ENCODE measurements at places on chromosomes 7 and 10.

GRCh38 chr7:34227525-34227924 is 322.2 kb downstream of the BMPER start:
- no peak for DNase-seq

DNA sequence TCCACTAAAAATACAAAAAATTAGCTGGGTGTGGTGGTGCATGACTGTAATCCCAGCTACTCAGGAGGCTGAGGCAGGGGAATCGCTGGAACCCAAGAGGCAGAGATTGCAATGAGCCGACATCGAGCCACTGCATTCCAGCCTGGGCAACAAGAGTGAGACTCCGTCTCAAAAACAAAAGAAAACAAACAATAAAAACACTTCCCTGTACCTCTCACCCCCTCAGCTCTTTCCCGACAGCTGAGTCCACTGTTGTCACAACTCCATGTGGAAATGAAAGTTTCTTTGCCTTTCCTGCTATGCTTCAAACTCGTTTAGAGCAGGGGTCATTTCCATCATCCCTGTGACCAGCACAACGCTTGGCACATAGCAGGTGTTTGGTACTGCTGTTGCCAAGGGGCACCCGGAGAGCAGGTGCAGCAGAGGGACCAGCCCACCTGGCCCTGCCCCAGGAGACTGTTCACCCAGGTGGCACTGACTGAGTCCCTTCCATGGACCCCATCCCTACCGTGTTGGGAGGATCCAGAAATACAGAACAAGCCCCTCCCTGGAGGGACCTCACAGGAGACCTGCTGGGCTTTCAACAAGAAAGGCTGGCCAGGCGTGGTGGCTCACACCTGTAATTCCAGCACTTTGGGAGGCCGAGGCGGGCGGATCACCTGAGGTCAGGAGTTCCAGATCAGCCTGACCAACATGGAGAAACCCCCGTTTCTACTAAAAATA is 4.9 kb downstream of the TMEM130 start:
- no peak for DNase-seq

DNA sequence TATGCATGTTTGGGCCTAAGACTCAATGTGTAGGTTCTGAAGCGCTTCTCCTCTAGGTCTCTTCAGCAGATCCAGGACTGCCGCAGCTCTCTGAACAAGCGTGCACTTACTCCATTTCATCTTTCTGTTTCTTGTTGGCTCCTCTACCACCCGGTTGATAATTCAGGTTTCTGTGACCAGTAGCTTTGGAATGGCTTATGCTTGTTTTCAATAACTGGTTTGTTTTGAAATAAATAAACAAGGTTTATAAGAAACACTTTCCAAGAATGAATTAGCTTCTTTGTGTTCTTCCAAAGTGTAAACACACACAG is 1.5 kb downstream of the MDFIC start:
- no peak for DNase-seq

- peak; percentile 78 for DNase-seq
Measured at GRCh38 chr7:139745678-139746143, 32.1 kb downstream of the HIPK2 start.
